ENCODE measurements at places on chromosomes 7 and 10.

- no peak for DNase-seq
Measured at GRCh38 chr10:72065439-72066025, 22.8 kb downstream of the SPOCK2 start.

- DNase-seq: no peak
Measured at GRCh38 chr7:157796846-157797245, 460.0 kb downstream of the DNAJB6 start.

- peak; percentile 97 for DNase-seq
Measured at GRCh38 chr7:83677180-83677866, 28.4 kb upstream of the SEMA3E start.

- DNase-seq: no peak
Measured at GRCh38 chr7:130606161-130606560, 62.4 kb downstream of the COPG2 start.

DNA sequence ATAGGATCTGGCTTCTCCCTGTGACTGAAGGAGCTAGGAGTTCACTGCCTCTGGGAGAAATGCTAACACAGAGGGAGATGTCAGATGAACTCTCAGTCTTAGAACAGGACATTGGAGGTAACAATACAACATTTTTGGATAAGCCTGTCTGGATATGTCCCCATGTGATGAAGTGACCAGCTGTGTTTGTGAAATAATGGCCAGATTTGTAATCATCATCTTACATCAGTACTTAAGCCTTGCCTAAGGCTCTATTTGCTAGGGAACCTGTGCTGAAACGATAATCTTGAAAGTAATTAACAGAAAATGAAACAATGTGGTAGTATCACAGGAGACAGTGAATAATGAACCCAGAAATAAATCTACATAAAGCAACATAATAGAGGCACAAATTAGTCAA lies 56.2 kb downstream of the CRPPA start:
- no peak for DNase-seq

DNA sequence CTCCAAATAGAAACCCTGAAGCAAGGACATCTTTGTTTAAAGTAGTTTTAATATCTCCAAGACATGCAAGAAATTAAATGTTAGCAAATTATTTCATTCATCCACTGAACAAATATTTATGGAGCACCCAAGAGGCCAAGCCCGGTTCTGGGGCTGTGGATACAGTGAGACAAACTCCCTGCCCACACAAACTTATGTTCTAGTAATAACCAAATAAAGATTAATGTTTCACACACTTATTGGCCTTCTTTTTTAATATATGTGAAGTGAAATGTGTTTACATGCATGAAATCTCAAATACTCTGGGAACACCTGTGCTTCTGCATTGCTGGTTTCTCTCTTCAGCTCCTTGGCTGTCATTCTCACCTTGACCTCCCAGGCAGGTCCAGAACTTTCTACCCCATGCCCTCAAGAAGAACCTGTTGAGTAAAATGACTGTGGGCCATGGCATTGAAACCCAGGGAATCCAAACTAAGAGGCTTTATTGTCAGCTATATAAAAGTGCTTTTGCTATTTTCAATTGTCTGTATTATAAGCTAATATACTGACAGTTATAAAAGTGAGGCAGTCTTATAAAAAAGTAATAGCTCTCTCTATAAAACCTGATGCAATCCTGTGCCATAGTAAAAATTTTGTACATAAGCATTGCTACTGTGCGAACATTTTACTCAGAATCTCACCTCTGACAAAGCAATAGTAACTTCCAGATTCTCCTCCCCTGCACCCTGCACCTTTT lies 43.7 kb downstream of the SVIL start:
- no peak for DNase-seq

DNA sequence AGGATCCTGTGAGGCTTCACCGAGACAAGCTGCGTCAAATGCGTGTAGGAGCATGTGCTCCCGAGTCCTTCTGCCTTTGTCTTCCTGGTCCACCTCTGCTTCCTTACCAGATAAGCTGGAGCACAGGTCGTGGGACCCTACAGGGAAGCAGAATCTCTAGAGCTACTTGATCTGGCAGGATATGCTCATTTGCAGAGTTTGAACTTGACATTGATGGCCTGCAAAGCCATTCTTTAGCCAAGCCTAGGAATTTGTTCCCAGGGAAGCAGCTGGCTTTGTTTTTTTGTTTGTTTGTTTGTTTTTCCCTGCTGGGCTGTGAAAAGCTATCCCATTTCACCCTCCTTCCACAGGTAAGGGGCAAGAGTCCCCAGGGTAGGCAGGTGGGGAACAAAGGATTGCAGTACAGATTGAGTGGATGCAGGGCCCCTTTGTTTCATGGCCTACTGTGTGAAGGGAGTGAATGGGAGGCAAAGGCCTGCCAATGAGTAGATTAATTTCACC lies 200.0 kb upstream of the BMPER start:
- no peak for DNase-seq

- DNase-seq: no peak
Measured at GRCh38 chr7:44673324-44673723, 66.9 kb downstream of the OGDH start.

DNA sequence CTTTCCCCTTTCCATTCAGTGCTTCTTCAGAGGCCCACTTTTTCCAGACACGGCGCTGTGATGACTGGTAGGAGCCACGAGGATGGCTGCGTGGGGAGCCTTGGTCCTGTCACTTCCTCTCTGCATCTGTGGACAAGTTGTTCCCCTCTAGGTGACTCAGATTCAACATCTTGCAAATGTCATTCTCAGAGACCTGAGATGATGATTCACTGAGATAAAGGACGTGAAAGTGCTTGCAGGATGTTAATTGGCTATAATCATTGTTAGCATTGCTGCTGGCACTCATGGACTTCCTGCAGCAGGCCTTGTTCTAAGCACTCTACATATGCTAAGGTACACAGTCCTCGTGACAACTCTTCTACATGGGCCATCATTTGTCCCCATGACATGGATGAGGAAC lies 489.8 kb upstream of the ZMIZ1 start:
- peak; percentile 5 for DNase-seq

GRCh38 chr10:48282829-48283228 lies 8.3 kb upstream of the FRMPD2 start:
- DNase-seq: no peak

GRCh38 chr7:13201628-13202027 lies 514.2 kb downstream of the ARL4A start:
- no peak for DNase-seq

GRCh38 chr7:149873970-149874643 lies 338 bp downstream of the ATP6V0E2 start:
- no peak for DNase-seq

- no peak for DNase-seq
Measured at GRCh38 chr7:25858525-25859411, 293.2 kb upstream of the NFE2L3 start.

DNA sequence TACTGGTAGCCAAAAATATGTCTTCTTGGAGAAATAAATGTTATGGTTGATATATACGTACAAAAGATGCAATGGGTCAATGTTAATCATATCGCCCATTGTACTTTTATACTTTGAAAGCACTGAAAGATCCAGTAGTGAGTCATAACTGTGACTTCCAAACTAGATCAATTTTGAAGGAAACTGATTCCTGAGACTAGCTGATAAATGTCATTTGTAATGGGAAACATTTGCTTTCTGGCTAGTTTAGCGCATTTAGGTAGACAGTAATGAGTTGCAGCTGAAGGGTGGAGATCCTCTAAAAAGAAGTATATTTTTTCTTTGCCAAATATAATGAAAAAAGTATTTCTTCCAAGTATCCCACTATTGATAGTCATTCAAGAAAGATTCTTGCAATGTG lies 53.5 kb upstream of the ARHGAP21 start:
- no peak for DNase-seq

- DNase-seq: no peak
Measured at GRCh38 chr10:98438715-98439114, 8.0 kb downstream of the HPS1 start.

DNA sequence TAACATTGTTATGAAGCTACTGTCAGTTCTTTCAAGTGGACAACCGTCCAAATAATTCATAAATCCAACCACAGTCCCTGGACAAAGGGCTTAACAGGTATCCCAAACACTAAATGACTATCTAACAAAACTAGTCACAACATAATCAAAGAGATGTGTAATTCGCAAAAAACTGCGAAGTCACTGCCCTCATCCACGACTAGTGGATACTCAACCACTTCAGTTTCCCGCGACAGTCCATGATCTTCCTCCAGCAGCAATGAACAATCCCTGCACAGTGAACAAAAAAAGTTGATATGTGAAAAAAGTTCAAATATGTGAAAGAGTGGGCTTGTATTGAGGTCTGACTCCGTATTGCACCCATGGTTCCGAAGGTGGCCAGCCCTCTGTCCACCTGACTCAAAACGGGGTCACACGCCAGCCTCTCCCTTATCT lies 287 bp downstream of the DCLRE1A start:
- DNase-seq: no peak

- no peak for DNase-seq
Measured at GRCh38 chr7:17774716-17775288, 165.5 kb downstream of the SNX13 start.

GRCh38 chr7:278081-278480 lies 11.9 kb upstream of the FOXL3 start:
- no peak for DNase-seq

GRCh38 chr10:117188371-117188770 lies 8.9 kb upstream of the KCNK18 start:
- no peak for DNase-seq

GRCh38 chr10:104351061-104351702 lies 2.5 kb upstream of the CFAP58 start:
- DNase-seq: peak; percentile 82

GRCh38 chr7:101386558-101387231 lies 24.0 kb downstream of the COL26A1 start:
- DNase-seq: peak; percentile 92

DNA sequence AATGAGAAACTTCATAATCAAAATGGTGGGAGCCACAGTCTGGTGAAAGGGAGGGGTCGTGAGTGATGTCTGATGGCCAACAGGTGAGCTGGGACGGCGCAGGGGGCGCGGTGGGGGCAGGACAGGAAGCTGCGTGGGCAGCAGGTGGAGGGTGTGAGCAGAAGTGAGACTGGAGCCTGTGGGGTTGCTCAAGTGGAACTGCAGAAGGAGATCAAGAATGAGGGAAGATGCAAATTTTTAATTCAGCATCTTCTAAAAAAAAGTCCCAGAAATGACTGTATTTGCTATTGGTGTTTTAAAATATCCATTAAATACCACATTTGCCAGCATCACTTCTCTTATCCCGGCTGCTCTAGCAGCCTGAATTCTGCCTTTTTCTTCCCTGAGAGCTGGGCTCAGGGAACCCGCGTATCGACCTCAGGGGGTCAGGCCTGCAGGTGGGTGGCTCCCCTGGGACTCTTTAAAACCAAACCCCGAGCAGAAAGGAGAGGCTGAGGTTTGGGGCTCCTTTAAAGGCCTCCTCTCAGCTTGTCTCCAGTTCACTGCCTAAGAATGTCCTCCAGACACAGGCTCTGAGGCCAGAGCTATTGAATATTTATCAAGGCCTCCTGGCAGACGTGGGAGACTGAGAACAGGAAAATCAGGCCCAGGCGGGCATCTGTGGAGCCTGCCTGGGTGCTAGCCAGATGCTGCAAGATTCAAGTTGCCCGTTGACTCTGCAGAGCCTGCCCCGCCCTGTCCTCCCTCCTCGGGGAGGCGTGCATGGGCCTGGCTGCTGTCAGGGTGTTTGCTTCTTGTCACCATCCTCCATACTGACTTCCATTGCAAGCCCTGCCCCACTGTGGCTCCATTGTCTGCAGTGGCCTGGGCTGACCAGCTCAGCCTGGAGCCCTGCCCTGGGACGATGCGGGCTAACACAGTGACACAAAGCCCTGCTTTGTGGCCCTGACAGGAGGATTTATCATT lies 53.9 kb downstream of the SYPL1 start:
- DNase-seq: no peak

- DNase-seq: no peak
Measured at GRCh38 chr7:110209884-110210283, 881.0 kb upstream of the LRRN3 start.

DNA sequence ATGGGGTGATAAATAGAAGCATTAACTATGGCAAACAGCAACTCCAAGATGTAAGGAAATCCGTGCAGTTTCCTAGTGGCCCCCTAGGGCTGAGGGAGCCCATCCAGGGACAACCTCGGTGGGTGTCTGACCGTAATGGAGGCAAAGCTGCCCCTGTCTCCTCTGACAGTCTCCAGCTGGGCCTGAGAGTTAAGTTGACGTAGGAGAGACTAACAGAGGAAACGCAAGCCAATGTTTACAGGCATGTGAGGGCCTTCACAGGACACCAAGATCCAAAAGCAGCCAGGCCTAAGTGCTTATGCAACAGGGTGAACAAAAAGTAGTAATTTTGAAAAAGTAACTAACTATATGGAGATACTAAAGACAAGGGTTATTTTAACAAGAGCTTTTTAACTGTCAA lies 330.0 kb upstream of the C7orf33 start:
- no peak for DNase-seq

- DNase-seq: no peak
Measured at GRCh38 chr7:137985897-137986251, 16.0 kb downstream of the CREB3L2 start.

DNA sequence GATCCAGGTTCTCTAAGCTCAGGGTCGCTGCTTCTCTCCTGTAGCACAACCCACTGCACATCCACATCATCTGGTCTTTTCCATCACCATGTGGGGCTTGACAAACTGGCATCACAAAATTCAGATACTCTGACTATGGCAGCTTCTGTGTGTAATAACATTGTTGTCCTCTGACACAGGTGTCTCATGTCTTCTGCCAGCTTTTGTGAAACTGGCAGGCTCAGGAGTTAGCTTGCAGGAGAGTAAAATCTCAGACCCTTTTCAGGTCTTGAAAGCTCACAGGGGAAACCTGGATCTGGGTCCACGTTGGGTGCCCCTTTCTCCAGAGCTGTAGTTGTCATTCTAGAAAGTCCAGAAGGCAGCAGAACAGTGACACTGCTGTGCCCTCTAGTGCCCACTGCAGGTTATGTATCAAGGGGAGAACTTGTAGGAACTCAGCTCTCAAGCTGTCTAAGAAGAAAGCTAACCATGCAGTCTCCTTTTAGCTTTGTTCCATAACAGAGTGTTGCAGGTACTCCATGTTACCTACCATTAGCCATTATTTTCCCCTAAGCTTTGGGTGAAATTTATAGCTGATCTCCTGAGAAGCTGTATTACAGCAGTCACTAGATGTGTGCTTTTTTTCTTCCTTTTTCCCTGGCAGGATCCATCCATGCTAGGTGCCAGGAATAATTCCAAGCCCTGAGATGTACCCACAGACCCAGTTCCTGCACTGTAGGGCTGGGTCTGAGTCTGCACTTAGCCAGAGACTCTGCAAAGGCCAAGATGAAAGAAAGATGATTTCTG lies 102.7 kb downstream of the ZNF248 start:
- DNase-seq: peak; percentile 18

GRCh38 chr7:123594813-123595241 lies 6.8 kb upstream of the ASB15 start:
- DNase-seq: no peak

GRCh38 chr7:54932818-54933543 lies 85.8 kb upstream of the EGFR start:
- DNase-seq: peak; percentile 84

GRCh38 chr7:139602143-139602722 lies 78.7 kb downstream of the CLEC2L start:
- peak; percentile 56 for DNase-seq

GRCh38 chr7:130938661-130939060 lies 204.7 kb upstream of the KLF14 start:
- DNase-seq: peak; percentile 51

Measured in LHCN-M2 (cell line).